ENCODE measurements at places on chromosomes 3 and 15.

DNA sequence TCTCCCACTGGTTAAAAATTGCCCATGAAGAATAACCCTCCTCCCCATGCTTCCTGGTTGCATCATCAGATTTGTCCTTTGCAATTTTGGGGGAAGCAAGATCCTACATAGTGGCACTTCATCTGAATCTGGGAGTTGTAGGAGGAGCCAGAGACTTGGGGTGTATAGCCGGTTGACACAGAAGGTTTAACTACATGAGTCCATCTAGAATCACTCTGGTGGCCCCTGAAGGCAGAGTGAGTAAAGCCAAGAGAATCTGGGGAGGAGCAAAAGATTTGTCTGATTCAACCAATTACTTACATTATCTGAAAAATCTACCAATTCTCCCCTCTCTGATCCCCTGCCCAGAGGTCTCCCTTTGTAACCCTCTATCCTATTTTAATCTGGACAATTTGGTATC, 50.1 kb downstream of the SYN2 start:
- no peak for DNase-seq

- DNase-seq: no peak
Observed at GRCh38 chr3:123157598-123158287, 44.0 kb upstream of the SEC22A start.

DNA sequence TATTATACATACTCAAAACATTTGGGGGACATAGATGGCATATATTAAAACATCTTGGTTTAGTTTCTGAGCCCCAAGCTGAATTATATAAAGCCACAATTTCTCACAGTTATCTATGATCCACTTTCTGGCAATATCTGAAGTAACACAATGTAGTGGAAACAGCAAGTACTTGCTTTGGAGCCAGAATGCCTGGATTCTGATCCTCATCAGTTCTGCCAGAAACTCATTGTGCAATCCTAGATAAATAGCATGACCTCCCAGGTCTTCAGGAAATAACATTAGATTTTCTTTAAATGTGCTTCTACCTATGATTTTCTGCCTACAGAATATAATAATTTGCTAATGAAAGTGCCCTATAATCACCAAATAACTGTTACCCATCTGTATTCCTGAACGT, 544.9 kb downstream of the NAALADL2 start:
- DNase-seq: no peak

DNA sequence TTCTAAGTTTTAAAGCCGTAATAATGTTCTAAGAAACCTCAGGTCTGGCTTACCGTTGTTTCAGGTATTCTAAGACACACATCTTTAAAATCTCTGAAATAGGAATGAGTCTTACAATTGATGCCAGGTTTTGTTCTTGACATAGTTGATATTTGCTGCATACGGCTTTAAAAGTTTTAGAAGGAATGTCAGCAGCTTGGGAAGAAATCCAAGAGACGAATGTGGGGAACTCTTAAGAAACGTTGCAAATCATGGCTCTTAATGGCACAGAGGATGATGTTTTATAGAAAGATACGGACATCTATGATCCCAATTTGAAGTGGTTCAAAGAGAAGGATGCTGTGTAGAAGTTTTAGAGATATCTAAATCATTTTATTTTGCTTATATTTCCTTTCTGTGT, 11.5 kb downstream of the NUDT16 start:
- DNase-seq: no peak

DNA sequence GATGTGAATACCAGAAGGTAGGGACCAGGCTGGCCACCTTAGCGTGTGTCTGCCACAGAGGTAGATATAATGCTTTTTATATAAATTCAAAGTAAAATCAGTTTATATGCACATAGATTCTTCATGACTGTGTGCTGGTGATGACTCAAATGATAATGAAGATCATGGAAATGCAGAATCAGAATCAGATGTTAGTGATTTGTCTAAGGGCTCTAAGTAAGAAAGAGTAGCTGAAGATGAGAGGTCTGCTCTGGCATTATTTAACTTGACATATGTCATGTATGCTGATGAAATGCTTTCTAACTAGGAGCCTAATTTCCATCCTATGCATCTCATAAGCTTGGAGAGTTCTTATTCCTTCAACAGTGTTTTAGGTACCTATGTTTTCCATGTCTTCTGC, 50.3 kb upstream of the DPH6 start:
- no peak for DNase-seq

GRCh38 chr3:52367891-52368880, 52.1 kb downstream of the DNAH1 start:
- DNase-seq: peak; percentile 52

DNA sequence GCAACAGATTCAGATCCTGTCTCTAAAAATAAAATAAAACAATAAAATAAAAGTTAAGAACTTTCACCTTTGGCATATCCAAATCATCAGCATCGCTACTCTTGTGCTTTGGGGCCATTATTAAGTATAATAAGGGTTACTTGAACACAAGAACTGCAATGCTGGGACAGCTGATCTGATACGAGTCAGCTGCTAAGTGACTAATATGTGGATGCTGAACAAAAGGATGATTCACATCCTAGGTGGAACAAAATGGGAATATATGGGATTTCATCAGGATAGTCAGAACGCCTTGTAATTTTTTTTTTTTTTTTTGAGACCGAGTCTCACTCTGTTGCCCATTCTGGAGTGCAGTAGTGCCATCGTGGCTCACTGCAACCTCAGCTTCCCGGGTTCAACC, 29.7 kb downstream of the BUB1B start:
- DNase-seq: no peak

GRCh38 chr3:26015752-26016151, 225.9 kb downstream of the OXSM start:
- DNase-seq: no peak

- no peak for DNase-seq
Observed at GRCh38 chr15:101256757-101257156, 4.9 kb upstream of the CHSY1 start.

DNA sequence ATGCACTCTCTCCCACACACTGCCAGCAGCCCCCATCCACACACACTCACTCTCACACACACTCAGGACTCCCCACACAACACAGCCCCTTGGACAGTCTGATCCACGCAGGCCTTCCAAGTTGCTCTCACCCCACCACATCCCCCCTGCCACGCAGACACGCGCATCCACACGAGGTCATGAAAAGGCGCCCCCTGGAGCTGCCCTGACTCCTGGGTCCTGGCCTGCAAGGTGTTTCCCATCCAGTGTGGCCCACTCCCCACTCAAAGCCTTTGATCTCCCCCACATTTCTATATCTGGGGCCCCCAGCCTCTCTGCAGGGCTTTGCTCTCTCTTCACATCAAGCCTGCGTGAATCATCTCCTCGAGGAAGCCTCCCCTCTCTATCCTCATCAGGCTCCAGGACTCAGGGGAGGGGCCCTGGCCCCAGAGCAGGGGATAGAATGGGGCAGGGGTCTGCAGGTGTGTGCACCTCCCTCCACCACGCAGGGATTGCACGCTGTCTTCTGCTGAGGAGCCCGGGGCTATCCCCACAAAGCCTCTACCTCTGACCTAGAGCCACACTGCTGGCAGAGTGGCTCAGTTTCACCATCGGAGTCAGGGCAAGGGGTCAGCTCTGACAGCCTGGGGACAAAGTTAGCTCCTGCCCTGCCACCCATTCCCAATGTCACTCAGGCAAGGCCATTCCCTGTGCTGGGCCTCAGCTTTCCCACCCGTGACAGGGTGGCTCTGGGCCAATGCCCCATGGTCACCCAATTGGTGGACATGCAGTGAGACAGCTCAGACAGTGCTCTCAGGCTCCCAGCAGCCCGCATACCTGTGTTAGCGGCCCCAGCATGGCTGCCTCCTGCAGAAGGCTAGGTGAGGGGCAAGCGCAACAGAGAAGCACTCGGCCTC, 6.4 kb downstream of the MYL3 start:
- peak; percentile 39 for DNase-seq

DNA sequence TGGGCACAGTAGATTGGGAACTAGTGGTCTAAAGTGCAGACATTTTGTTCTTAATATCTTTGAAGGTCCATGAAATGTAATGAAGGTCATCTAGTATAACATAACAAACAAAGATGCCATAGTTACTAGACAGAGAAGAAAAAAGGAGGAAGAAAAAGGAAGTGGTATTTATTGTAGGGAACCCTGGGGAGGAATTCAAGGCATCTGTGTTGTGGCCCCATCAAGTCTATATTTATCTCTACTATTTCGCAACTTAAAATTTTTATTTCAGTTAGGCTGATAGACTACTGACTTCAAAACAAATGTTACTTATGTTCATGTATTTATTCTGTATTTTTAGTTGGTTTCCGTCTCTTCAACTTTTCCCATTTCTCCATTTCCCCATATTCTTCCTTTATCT, 48.9 kb upstream of the ZDHHC23 start:
- DNase-seq: no peak
